ENCODE measurements at places on chromosomes 6 and 20.

GRCh38 chr6:107443608-107444267, 15.6 kb downstream of the PDSS2 start:
- DNase-seq: no peak

DNA sequence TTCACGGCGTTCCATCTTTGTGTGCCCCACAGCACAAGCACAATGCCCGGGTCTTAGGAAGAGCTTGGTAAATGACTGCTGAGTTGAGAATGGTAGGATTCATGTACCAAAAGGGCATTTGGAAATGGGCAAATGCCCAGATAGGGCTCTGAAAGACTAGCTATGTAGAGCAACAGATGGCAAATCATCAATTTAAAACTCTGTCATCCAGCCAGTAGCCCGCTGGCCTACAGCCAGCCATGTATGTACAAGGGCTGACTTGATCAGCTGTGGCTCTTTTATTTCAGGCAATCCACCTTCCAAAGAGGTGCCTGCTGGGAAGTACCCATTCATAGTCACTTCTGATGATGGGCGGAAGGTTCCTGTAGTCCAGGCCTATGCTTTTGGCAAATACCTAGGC, 35.1 kb downstream of the NT5E start:
- DNase-seq: no peak

DNA sequence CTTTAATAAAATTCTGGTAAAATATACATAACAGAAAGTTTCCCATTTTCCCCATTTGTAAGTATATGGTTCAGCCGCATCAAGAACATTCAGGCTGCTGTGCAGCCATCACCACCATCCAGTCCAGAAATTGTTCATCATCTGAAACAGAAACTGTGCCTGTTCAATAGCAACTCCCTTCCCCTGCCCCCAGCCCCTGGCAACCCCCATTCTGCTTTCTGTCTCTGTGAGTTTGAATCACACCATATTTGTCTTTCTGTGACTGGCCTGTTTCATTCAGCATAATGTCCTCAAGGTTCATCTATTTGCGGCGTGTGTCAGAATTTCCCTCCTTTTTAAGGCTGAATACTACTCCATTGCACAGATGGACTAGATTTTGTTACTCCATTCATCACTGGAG, 19.1 kb downstream of the VSTM2L start:
- DNase-seq: no peak

- no peak for DNase-seq
Measured at GRCh38 chr6:138803861-138804260, 8.0 kb downstream of the ECT2L start.

GRCh38 chr6:52328303-52328662, 33.7 kb upstream of the PAQR8 start:
- DNase-seq: no peak

DNA sequence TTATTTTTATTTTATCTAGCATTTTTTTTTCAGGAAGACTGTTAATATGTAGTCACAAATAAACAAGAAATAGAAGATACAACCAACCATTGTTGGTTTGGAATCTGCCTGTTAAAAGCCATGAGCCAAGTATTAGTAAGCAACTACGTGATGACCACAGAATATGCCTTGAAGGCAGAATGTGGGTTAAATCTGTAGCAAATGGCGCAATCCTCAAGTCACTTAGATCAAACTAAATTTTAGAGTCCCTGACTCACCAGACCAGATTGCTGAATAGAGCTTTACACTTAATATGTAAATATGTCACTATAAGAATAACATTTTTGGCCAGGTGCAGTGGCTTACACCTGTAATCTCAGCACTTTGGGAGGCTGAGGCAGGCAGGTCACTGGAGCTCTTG, 800.1 kb upstream of the CITED2 start:
- DNase-seq: no peak

DNA sequence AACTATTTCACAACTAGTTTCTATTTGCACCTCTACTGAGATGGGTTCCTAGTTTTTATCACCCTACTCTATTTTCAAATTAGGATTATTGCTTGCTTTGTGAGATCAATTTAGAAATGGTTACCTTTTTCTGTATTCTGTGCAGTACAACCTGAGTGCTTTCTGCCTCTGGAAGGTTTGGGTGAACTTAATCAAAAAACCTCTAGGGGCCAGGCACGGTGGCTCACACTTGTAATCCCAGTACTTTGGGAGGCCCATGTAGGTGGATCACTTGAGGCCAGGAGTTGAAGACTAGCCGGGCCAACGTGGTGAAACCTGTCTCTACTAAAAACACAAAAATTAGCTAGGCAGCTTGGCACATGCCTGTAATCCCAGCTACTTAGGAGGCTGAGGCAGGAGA, 63.3 kb downstream of the SCAF8 start:
- DNase-seq: no peak

GRCh38 chr6:105109955-105110895, 69.6 kb downstream of the POPDC3 start:
- no peak for DNase-seq

DNA sequence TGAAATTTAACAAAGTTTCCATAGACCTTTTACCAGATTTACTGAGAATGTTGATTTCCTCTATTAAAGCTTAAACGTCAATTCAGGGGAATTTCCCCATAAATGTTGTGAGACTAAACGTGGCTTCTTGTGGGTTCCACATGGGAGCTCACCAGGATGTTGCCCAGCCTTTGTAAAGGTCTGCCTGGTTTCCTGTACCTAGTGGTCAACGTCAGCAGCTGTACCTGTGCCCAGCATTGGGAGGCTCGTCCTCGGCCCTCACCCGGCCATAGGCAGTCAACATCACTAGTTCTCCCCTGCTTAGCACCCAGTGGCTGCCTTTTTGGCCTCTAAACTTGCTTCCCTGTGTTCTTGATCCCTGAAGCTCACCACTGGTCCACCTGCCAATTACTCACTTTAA, 22.1 kb upstream of the CD83 start:
- no peak for DNase-seq

DNA sequence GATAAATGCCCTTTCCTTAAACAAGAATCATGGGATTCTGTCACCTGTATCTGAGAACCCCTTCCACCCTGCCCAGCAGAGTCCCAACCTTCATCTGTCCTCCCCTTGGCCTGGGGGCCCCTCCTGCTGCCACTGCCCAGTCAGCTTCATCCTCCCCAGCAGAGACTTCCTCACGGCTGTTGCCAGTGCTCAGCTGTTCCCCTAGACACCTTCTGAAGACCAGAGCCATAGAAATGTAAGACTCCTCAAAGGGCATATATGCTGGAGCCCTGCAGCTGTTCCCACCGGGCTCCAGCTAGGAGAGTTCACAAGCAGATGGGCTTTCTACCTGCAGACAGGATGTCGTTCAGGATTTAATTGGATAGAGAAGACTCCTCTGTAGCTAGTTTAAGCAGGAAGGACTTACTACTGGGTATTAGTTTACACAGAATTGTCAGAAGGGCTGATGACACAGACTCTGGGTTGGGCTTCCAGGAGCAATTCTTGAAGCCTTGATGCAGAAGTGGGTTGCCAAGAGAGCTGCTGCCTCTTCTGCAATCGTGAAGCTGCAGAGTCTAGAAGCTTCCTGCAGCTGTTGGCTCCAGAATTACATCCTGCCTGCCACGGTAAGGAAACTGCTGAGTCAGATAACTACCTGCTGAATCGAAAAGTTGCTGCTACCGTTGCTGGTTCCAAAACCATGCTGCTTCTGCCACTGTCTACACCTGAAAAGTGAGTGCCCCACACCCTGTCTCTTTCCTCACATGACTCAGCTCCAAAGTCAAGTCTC, 57.1 kb upstream of the MLN start:
- no peak for DNase-seq

DNA sequence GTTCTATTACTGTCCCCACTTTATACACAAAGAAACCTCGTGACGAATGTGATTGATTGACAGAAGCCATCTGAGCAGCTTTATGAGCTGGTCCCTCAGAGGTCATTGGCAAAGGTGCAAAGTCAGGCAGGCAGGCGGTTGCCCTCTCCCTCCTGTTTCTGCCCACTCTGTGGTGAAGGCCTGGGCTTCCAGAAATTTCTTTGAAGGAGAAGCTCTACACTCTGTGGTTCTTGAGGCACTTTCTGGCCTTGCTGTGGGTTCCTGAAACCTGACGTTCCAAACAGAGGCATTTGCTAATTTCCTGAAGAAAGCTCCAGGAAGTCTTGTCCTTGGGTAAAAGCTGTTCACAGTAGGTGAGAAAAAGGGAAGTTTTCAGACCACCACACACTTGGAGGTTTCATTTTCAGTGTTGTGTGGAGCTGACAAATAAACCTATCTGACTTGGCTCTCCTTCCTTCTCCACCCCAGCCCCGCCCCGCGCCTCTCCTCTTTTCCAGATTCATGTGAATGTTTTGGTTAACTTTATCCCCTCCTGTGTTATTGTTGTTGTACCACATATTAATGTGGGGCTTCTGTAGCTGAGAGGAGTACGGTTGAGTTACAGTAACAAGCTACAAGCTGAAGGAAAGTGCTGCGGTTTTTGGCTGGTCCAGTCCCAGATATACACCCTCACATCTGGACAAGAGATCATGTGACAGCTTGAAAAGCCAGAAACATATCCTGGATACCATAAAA, 274.1 kb downstream of the CLIC5 start:
- DNase-seq: no peak

- DNase-seq: no peak
Measured at GRCh38 chr6:37587866-37588734, 88.4 kb upstream of the CCDC167 start.

- DNase-seq: no peak
Measured at GRCh38 chr20:55584307-55584706, 421.0 kb downstream of the CBLN4 start.

- no peak for DNase-seq
Measured at GRCh38 chr6:45371924-45372573, 5.7 kb downstream of the SUPT3H start.

GRCh38 chr20:6057691-6058090, 3.8 kb upstream of the LRRN4 start:
- no peak for DNase-seq

DNA sequence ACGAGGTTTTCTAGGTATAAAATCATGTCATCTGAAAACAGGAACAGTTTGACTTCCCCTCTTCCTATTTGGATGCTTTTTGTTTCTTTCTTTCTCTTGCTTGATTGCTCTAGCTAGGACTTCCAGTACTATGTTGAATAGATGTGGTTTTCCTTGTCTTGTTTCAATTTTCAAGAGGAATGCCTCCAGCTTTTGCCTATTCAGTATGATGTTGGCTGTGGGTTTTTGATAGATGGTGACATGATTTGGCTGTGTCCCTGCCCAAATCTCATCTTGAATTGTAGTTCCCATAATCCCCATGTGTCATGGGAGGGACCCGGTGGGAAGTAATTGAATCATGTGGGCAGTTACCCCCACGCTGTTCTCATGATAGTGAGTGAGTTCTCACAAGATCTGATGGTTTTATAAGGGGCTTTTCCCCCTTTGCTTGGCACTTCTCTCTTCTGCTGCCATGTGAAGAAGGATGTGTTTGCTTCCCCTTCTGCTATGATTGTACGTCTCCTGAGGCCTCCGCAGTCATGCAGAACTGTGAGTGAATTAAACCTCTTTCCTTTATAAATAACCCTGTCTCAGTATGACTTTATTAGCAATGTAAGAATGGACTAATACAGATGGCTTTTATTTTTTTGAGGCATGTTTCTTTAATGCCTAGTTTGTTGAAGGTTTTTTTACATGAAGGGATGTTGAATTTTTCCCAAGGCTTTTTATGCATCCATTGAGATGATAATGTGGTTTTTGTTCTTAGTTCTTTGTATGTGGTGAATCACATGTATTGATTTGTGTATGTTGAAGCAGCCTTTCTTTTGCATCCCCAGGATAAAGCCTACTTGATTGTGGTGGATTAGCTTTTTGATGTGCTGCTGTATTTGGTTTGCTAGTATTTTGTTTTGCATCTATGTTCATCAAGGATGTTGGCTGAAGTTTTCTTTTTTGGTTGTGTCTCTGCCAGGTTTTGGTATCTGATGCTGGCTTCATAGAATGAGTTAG, 239.1 kb downstream of the THBS2 start:
- no peak for DNase-seq

Measured in neuronal stem cell (in vitro differentiated cells).